Thoracic aorta (tissue), 2 donors: ENCODE measurements at places on chromosomes 6 and 20.
A peak's percentile ranks its signal among the peaks of the same experiment; 100 is the strongest.

DNA sequence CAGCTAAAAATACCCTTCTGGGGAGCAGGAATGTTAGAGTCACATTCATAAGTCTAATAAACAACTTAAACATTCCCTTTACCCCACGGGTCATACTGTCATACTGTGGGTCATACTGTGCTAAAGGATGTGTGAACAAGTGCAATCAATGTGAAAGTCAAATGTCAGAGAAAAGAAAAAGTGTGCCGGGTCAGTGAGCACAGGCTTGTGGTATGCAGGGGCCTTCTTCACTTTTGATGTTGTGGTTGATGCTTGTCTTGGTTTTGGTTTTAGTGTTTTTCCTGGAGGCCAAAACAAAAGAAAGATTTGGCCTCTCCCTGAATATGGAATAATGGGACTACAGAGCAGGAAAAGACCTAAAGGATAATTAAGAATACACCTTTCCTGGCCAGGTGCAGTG is 267.9 kb upstream of the PLN start:
- no peaks in the 10 kb centered on the region for H3K27me3 ChIP-seq
- H3K36me3 ChIP-seq = no peaks in the 10 kb centered on the region
- H3K27ac ChIP-seq = no peak overlapping the region
- H3K4me1 ChIP-seq = no peaks in the 10 kb centered on the region

DNA sequence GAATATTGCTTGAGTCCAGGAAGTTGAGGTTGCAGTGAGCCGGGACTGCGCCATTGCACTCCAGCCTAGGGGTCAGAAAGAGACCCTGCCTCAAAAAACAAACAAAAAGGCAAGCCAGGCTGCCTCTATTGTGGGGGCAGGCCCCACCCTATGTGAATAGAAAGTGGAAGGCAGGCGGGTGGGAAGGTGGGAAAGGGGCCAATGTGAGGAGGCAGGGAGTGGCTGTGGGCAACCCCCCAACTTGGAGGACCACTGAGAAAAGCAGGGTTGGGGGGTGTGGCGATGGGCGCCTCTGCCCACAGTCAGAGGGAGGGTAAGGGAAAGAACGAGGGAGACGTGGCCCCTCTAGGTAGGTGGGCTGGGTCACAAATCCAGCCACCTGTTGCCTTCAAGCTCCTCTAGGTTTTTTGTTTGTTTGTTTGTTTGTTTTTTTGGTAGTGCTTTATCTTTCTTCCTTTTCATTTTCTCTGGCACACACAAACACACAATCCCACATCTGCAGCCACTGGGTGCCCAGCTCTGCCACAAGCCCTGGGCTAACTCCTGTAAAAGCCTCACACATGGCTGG is 5.3 kb upstream of the AP5S1 start:
- no peak overlapping the region for H3K4me3 ChIP-seq
- H3K4me1 ChIP-seq = peaks cover 13% of the 10 kb centered on the region
- H3K36me3 ChIP-seq = no peaks in the 10 kb centered on the region
- DNase-seq = no peak
- H3K27me3 ChIP-seq = no peaks in the 10 kb centered on the region

DNA sequence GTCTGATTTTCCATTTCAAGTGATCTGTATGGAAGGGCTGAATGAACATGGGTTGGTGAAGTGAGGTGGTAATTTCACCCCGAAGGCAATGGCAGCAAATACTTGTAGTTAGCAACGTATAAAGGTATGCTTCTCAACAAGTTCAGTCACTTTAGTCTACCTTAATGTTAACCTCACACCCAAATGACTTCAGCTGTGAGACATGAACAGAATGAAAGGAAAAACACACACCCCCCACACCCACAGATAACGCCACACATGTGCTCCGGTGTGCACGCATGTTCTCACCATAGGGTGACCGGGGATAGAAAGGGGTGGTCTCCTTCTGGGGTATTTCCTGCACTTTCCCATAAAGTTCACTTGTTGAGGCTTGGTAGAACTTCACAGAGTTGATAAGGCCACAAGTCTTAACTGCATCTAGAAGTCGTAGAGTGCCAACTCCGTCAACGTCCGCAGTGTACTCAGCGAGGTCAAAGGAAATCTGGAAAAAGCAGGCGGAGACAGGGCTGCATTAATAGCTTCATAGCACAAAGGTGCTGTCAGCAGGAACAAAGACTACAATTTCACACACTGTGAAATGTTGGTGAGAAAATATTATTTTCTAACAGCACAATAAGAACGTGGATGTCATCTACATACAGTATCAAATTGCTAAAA is 284.8 kb downstream of the GMDS start:
- no peaks in the 10 kb centered on the region for H3K27me3 ChIP-seq
- no peak overlapping the region for H3K27ac ChIP-seq
- H3K36me3 ChIP-seq = no peaks in the 10 kb centered on the region
- H3K4me1 ChIP-seq = no peaks in the 10 kb centered on the region
- no peak overlapping the region for H3K4me3 ChIP-seq
- DNase-seq = no peak

- no peak overlapping the region for H3K4me3 ChIP-seq
- no peaks in the 10 kb centered on the region for H3K4me1 ChIP-seq
- DNase-seq = no peak
These were observed 189.3 kb downstream of the PREX1 start for GRCh38 chr20:48638546-48638945.

GRCh38 chr6:12196326-12196936 is 93.7 kb upstream of the EDN1 start:
- H3K4me3 ChIP-seq = no peak overlapping the region
- no peak for DNase-seq
- no peaks in the 10 kb centered on the region for H3K36me3 ChIP-seq
- no peaks in the 10 kb centered on the region for H3K4me1 ChIP-seq

DNA sequence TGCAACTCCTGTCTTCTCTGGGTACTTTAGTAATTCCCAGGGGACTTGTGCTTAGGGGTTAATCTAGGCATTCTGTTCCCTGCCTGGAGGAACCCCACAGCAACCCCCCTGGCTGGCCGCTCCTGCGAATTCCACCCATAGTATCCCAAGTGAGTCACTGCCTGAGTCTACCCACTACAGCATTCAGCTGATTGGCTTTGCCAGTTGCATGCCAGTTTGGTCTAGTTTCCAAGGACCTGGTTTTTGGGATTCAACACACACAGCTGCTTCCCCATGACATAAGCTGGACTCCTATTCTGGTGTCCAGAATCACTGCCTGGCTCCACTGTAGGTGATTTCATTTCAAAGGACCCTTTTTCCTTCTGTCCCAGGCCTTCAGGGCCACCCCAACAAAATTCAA is 40.3 kb downstream of the PLCG1 start:
- H3K27ac ChIP-seq = peak overlapping the region; percentile 84
- H3K4me3 ChIP-seq = peak overlapping the region; percentile 13
- peaks cover 72% of the 10 kb centered on the region for H3K4me1 ChIP-seq
- no peaks in the 10 kb centered on the region for H3K36me3 ChIP-seq
- no peaks in the 10 kb centered on the region for H3K27me3 ChIP-seq

GRCh38 chr6:16222826-16223225 is 15.6 kb upstream of the GMPR start:
- peaks cover 26% of the 10 kb centered on the region for H3K4me1 ChIP-seq
- H3K27ac ChIP-seq = peak overlapping the region; percentile 32
- no peaks in the 10 kb centered on the region for H3K36me3 ChIP-seq
- DNase-seq = no peak

DNA sequence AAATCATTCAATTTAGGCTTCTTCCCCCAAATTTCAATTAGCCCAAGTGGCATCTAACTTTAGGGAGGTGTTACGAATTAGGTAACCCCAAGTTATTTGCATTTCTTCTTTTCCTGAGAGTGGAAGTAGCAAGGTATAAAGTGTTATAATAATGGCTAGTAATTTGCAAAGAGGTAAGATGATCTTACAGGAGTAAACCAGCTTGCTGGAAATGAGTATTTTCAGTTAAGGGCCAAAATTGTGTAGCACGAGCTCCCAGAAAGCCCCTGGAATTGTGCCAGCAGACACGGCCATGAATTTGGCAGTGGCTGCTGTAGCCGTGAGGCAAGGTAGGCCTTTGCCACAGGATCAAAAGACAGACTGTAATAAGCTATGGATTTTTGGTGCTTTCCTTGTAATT is 38.0 kb downstream of the CITED2 start:
- no peak overlapping the region for H3K4me3 ChIP-seq
- no peaks in the 10 kb centered on the region for H3K36me3 ChIP-seq
- H3K4me1 ChIP-seq = peaks cover 17% of the 10 kb centered on the region
- H3K27me3 ChIP-seq = no peaks in the 10 kb centered on the region
- DNase-seq = no peak

DNA sequence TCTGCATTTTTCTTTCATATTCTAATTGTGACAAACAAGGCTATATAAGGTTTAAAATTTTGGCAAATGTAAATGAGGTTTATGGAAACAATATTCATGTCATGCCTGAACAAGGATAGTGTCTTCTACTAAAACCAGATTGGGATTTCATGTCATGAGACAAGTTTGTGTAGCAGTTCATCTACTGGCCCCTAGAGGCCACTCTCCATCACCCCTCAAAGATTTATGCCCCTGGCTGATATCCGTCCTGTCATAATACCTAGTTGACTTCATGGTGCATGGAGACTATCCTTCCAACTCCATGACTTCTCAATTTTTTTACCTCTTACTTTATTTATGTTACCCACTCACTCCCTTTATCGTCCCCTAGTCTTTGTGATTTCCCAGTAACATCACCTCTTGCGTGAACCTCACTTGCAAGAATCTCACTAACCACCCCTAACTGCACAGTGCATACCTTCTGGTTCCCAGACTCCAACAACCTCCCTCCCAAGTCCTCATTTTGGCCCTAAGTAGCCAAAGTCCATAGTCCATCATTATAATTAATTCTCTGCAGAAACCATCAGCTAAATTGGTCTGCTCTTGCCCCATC is 179.8 kb downstream of the TASP1 start:
- no peak overlapping the region for H3K27ac ChIP-seq
- H3K4me1 ChIP-seq = no peaks in the 10 kb centered on the region
- no peak overlapping the region for H3K4me3 ChIP-seq
- H3K27me3 ChIP-seq = no peaks in the 10 kb centered on the region

- no peak overlapping the region for H3K4me3 ChIP-seq
- H3K27me3 ChIP-seq = no peaks in the 10 kb centered on the region
- no peaks in the 10 kb centered on the region for H3K36me3 ChIP-seq
- H3K27ac ChIP-seq = no peak overlapping the region
These were observed 28.3 kb downstream of the CDH4 start for GRCh38 chr20:61280217-61280980.

GRCh38 chr6:9140951-9141460 is 705.7 kb upstream of the SLC35B3 start:
- H3K4me3 ChIP-seq = no peak overlapping the region
- H3K36me3 ChIP-seq = no peaks in the 10 kb centered on the region
- DNase-seq = no peak
- no peaks in the 10 kb centered on the region for H3K4me1 ChIP-seq
- H3K27ac ChIP-seq = no peak overlapping the region

GRCh38 chr6:20985821-20986220 is 451.6 kb downstream of the CDKAL1 start:
- H3K4me1 ChIP-seq = no peaks in the 10 kb centered on the region
- H3K27ac ChIP-seq = no peak overlapping the region
- DNase-seq = no peak
- H3K4me3 ChIP-seq = no peak overlapping the region

DNA sequence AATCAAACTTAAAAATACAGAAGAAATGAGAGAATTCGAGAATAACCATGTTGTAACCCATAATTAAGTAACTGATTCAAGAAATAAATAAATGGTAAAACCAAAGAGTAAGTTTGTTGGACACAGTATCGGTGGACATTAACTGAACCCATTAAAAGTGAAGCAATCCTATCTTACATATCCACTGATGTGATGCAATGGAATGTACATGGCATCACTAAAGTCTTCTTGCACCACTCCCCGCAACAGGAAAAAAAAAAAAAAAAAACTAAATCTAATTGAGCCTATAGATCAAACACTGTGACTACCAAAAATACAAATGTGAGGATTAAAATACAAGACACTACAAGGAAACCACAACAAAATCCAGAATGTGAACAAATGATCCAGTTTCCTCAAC is 7.9 kb downstream of the SNX14 start:
- H3K27me3 ChIP-seq = no peaks in the 10 kb centered on the region
- DNase-seq = no peak
- H3K4me3 ChIP-seq = no peak overlapping the region
- H3K4me1 ChIP-seq = no peaks in the 10 kb centered on the region
- no peaks in the 10 kb centered on the region for H3K36me3 ChIP-seq

- H3K4me1 ChIP-seq = no peaks in the 10 kb centered on the region
- no peaks in the 10 kb centered on the region for H3K27me3 ChIP-seq
- no peak for DNase-seq
- H3K27ac ChIP-seq = no peak overlapping the region
- no peak overlapping the region for H3K4me3 ChIP-seq
These were observed 93.9 kb downstream of the DLGAP4 start for GRCh38 chr20:36399969-36400545.

- no peaks in the 10 kb centered on the region for H3K4me1 ChIP-seq
- no peak overlapping the region for H3K27ac ChIP-seq
- H3K4me3 ChIP-seq = no peak overlapping the region
- H3K36me3 ChIP-seq = no peaks in the 10 kb centered on the region
- no peaks in the 10 kb centered on the region for H3K27me3 ChIP-seq
These were observed 56.0 kb downstream of the RAMACL start for GRCh38 chr6:166530211-166531095.

GRCh38 chr6:53107091-53107490 is 41.5 kb downstream of the GCM1 start:
- no peak overlapping the region for H3K27ac ChIP-seq
- H3K27me3 ChIP-seq = no peaks in the 10 kb centered on the region
- peaks cover 2% of the 10 kb centered on the region for H3K36me3 ChIP-seq
- H3K4me1 ChIP-seq = no peaks in the 10 kb centered on the region

DNA sequence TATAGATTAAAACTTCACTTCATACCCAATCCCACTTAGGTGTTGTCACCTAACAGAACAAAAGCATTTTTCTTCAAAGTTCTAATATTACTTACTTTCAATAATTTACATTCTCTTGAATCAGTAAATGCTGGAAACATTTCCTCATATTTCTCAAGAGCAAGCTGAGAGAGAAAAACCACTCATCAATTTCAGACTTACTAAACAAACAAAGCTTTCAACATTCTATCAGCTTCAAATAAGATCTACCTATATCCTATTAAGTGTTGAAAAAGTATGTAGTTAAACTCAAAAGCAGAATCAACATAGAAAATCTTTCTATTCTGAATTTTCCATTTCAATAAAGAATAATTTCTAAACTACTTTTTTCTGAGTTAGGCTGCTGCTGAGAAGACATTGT is 17.8 kb downstream of the GZF1 start:
- H3K36me3 ChIP-seq = peaks cover 7% of the 10 kb centered on the region
- no peak overlapping the region for H3K27ac ChIP-seq
- DNase-seq = no peak
- no peaks in the 10 kb centered on the region for H3K27me3 ChIP-seq
- no peak overlapping the region for H3K4me3 ChIP-seq

- H3K4me1 ChIP-seq = no peaks in the 10 kb centered on the region
- DNase-seq = no peak
- H3K36me3 ChIP-seq = no peaks in the 10 kb centered on the region
- H3K27me3 ChIP-seq = no peaks in the 10 kb centered on the region
- no peak overlapping the region for H3K4me3 ChIP-seq
These were observed 823.0 kb upstream of the ADGRB3 start for GRCh38 chr6:67812125-67812524.

DNA sequence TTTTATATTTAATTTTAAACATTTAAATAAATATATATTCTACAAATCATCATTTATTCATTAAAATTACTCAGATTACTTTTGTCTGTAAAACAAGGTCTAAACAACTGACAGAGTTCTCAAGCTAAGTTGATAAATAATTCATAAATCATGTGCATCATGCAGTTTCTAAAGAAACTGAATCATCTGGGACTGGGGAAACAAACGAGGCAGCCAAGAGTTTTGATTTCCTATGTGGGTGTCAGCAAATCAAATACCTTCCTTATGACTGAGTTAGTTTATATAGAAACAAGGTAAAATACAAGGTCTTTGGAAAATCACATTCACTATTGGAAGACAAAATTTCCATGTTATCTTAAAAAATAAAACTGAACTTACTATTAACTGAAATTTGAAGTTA is 149.9 kb upstream of the BEND6 start:
- DNase-seq = no peak
- no peaks in the 10 kb centered on the region for H3K27me3 ChIP-seq
- H3K36me3 ChIP-seq = no peaks in the 10 kb centered on the region
- no peak overlapping the region for H3K4me3 ChIP-seq
